ENCODE measurements at places on chromosomes 2 and 18.

DNA sequence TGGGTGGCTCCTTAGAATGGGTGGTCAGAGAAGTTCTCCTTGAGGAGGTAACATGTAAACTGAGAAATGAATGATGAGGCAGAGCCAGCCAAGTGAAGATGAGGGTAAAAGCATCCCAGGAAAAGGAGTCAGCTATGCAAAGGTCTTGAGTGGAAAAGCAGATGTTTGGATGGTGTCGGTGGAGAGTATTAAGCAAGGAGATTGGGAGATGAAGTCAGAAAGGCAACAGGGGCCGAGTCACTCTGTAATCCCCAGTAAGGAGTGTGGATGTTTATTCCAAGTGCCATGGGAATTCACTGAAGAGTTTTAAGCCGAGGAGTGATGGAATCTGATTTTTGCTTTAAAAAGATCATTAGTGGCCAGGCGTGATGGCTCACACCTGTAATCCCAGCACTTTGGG is 3.4 kb upstream of the STAMBP start:
- DNase-seq, result no peak

DNA sequence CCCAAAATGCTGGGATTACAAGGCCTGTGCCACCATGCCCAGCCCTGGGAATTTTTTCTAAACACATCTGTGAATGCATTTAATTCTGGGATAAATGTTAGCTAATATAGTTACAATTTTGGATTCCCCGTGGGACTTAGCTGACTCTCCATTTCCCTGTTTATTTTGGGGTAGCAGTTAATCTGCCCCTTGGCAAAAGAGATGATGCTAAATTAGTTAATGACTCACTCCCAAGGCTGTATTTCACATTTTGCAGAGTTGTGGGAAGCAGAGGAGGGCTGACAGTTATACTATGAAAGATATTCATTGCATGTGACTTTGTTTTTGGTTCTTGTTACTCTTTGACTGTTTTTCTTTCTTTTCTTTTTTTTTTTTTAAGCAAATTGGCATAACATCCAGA is 3.2 kb downstream of the MTHFD2 start:
- no peak for DNase-seq

DNA sequence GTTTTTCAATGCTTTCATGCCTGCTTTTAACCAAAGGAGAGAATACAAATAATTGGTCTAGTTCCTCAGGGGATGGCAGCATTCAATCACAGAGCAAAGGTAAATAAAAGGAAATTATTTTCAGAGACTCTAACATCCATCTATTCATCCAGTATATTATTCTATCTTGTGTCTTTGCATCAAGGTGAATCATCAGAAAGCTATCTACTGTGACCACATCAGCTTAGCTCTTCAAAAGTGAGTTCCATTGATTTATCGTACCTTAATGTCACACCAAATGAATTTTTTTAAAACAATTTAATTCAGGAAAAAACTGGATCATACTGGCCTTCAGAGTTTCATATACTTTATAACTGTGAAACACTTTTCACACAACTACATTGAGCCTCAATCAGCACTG is 66.1 kb downstream of the CHN1 start:
- no peak for DNase-seq

DNA sequence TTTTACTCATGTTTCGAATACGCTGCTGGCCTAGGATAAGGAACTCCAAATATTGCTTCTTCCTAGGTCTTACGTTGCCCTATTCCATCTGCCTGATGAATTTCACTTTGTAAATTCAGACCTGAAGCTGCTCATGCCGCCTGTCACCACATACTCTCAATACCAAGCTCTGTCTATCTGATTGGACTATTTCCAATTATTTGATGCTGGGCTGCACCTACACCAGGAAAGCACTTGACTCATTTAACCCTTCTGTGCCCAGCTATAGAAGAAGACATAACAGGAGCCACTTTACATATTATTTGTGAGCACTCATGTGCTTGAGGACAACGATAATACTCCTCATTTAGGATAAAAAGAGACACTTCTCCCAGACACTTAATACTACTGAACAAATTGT is 1293.9 kb upstream of the LRRTM1 start:
- no peak for DNase-seq

DNA sequence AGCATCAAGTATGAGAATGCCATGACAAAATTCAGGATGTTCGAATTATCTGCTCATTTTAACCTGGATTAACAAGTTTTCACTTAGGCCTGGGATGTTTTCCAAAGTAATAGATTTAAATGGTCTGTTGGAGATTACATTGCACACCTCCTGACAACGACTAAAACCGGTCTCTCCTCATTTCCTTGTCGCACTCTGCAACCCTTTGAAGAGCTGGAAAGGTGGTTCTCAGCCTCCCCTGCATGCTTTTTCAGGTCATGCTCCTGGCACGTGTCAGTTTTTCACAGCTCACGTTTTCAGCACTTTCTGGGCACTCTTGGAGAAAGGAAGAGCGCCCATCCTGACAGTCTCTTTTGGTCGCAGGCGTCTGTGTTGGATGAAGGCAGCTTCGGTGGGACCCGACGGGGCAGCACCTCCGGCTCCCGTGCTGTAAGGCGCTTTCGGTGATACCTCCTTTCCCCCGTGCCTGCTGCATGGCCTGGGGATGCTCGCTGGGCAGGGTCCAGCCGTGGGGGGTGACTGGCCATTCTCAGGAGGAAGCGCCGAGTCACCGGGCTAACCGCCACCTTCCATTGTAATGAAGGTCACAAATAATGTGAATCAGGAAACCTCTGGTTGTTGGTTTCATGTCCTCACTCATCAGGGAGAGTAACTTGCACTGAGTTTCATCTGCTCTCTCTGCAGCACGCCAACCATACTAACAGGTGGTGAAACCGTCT is 63.5 kb upstream of the RBM44 start:
- no peak for DNase-seq

DNA sequence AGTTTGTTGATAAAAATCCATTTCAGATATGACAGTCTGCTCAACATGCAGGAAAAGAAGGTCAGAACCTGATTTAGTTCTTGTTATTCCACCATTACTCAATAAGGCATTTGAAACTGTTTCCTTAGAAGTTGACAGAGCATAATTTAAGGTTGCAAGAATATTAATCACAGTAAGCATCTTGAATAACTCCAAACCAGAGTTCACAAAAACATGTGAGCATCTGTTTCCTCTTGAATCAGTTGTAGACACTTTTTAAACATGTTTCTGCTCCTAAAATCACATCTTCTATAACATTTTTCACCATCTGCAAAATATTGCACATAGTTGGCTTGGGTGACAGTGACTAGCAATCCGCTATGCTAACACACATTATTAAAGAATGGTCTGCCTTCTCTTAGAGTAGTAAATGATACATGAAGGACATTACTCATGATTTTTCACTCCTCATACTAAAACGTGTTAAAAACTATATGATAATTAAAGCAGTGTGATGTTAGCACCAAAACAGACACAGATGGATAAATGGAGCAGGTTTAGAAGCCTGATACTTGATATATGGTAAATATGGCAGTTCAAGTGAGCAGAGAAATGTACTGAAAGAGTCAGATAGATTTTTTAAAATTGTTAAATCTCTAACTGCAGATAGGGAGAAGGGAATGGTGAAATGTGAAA is 30.3 kb downstream of the AKAIN1 start:
- DNase-seq, result no peak

GRCh38 chr2:235864733-235865515 is 303.3 kb downstream of the GBX2 start:
- no peak for DNase-seq

GRCh38 chr2:197308585-197308984 is 2.0 kb downstream of the ANKRD44 start:
- no peak for DNase-seq

- no peak for DNase-seq
Measured at GRCh38 chr2:164785457-164785856, 56.2 kb downstream of the COBLL1 start.

GRCh38 chr2:241692448-241692847 is 5.8 kb upstream of the DTYMK start:
- no peak for DNase-seq

DNA sequence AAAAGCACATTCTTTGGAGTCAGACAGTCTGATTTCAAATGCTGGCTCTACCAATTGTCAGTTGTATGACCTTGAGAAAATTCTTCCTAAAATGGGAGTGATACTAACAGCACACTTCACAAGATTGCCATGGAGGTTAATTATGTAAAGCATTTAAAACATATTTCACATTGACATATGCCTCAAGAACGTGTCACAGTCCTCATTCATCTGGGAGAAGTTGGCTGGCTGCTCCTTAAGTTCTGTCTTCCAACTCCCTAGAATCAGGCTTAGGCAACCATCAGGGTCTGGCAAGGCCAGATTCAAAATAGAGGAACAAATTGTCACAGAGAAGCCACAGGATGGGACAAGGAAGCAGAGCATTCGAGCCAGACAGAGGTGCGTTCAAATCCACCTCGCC is 228.0 kb upstream of the RND3 start:
- no peak for DNase-seq

- no peak for DNase-seq
Measured at GRCh38 chr18:34050661-34051060, 174.1 kb downstream of the NOL4 start.
